ENCODE measurements at places on chromosomes 3 and 15.

- DNase-seq, result no peak
Observed at GRCh38 chr3:494190-494589, 297.6 kb downstream of the CHL1 start.

GRCh38 chr15:74402337-74402841 lies 31.4 kb downstream of the SEMA7A start:
- DNase-seq, result no peak

DNA sequence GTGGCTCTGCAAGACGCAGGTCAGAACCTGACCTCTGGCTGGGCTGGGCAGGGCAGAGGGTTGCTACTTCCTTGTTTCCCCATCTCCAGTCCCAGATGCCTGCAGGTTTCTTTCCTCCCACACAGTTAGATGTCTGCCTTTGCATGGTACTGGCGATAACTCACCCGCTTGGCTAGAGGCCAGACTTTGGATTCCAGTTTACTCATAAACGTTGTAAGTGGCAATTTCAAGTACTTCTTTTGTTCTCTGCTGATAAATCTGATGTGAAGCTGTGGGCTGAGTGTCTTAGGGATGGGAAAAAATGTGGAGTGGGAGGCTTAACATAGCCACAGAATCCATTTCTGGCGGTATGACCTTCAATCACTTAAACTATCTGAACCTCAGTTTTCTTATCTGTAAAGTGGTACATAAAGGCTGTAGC lies 194.2 kb downstream of the EBLN2 start:
- no peak for DNase-seq

DNA sequence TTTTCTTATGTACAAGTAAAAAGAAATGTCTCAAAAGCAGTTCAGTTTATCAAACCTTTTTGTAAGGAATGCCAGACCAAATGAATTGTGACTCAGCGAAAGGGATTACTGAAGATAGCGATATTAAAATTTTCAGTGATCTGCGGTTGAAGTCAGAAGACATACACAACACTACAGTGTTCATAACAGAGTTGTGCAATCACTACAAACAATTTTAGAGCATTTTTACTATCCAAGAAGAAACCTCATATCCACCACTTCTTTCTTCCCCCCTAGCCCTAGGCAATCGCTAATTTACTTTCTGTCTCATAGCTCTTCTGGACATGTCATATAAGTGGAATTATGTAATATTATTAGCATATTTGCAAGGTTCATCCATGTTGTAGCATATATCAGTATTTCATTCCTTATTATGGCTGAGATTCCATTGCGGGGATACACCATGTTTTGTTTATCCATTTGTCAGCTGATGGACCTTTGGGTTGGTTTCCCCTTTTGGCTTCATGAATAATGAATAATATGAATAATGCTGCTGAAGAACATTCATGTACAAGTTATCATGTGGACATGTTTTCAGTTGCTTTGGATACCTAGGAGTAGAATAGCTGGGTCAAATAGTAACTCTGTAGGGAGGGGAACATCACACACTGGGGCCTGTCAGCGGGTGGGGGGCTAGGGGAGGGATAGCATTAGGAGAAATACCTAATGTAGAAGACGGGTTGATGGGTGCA lies 23.6 kb upstream of the ALPK3 start:
- DNase-seq, result no peak

- no peak for DNase-seq
Observed at GRCh38 chr3:184970186-184970585, 158.2 kb downstream of the VPS8 start.

GRCh38 chr15:93300796-93301195 lies 211.8 kb upstream of the RGMA start:
- no peak for DNase-seq

GRCh38 chr3:168089179-168089771 lies 6.4 kb downstream of the GOLIM4 start:
- DNase-seq, result no peak
